GM13977 (cell line): ENCODE measurements at places on chromosomes 7 and 10.

DNA sequence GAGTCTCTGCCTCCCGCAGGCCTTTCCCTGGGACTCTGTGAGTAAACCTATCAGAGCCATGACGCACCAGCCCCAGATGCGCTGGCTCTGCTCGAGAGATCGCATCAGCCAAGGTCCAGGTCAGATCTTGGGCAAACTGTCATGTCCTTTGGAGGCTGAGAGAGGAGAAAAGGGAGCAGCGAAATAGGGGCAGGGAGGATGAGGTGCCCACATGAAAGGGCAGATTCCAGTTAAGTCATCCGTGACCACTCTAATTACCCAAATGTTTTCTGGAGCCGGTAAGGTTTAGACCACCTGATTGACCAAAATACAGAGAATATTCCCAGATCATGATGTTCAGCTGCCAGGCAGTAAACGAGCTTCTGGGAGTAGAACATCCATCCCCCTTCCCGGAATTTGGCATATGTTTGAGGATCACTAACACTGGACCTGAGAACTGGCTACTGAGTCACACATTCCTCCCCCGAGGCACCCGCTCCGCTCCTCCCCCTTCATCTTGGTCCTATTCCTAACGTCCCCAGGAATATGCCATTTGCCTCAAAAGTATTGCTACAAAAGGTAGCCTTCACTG is 88.0 kb downstream of the FGFR2 start:
- no peak for DNase-seq

DNA sequence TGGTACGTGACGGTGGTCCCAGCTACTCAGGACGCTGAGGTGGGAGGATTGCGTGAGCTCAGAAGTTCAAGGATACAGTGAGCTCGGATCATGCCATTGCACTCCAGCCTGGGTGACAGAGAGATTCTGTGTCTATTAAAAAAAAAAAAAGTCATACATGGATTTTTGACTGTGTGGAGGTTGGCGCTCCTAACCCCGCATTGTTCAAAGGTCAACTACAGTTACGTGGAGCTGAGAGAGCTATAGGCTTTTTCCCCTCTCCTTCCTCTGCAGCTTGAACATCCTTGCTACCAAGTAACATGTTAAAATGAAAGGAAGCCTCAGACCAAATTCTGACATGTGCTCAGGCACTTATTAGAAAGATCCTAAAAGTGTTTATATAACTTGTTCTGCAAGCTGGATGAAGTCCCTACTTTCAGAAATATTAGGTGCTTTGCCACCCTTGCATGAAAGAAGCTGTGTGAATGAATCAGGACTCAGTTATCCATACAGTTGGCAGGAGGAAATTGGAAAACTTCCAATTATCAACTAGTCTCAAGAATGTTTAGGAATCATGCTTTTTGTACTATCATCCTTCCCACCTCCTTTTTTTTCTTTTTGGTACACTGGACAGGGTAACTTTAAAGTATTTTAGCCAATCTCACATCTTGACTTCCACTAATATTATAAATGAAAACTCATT is 12.5 kb upstream of the ST7 start:
- no peak for DNase-seq

- DNase-seq: no peak
Observed at GRCh38 chr7:90597563-90598253, 1.6 kb downstream of the CDK14 start.

- no peak for DNase-seq
Observed at GRCh38 chr7:2937701-2938513, 93.8 kb upstream of the GNA12 start.

GRCh38 chr10:71725249-71725648 is 5.7 kb upstream of the C10orf105 start:
- DNase-seq: no peak

DNA sequence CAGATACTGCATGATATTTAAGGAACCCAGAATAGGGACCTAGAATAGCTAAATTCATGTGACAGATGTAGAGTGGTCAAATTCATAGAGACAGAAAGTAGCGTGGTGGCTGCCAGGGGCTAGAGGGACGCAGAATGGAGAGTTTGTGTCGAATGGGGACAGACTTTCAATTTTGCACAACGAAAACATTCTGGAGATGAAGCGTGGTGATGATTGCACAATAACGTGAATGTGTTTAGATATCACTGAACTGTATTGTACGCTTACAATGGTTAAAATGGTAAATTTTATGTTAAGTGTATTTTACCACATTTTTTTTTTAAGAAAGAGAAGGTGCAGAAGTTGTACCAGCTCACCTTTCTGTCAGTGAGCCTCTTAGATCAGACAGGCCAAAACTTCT is 137.8 kb upstream of the TNS3 start:
- no peak for DNase-seq

DNA sequence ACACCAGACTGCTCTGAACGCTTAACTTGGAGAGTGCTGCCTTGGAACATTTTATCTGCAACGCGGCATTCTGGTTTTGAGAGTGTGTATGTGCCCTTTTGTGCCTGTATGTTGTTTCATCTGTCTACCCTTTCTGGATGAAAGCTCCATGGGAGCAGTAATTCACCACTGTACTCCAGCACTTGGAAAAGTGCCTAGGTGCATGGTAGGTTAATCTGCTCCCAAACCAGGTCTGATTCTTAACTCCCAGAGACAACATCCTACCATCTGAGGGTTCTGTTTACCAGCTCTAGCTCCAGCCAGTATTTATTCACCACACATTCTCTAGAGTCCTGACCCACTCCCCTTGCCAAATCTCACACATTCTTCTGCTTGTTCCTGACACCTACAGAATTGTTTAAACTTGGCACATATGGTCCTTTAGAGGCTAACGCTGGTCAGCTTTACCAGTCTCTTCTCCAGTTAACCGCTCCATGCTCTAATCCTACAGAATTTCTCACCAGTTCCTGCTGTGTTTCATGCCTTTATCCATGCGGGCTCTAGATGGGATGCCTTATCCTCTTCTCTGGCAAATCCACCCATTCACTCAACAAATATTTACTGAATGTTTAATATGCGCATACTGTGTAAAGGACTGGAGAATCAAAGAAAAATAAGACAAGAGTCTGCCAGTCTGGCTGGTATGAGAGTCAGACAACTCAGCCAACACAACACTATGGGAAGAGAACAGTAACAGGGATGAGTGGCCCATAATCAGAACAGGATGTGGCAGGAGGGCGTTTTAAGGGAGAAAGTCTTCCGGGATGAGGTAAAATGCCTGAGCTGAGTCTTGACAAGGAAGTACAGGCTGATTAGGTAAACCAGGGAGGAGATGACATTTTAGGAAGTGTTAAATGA is 46.3 kb downstream of the MTPN start:
- DNase-seq: no peak

DNA sequence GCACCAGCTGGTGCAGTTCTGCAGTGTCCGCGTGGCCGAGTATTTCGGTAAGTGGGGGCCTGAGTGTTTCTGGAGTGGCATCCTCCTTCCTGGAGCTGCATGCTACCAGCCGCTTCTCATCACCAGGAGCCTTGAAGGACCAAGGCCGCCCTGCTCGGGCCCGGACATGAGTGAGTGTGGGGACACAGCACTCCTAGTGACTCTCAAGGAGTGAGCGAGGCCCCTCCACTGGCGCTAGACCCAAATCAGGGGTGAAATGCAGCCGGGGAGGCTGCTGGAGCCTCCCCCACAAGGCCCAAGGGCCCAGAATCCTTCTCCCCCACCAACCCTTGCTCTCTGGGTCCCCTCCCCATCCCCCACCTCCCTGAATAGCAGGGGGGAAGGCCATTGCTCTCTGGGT is 48.0 kb downstream of the CAMK2B start:
- no peak for DNase-seq

DNA sequence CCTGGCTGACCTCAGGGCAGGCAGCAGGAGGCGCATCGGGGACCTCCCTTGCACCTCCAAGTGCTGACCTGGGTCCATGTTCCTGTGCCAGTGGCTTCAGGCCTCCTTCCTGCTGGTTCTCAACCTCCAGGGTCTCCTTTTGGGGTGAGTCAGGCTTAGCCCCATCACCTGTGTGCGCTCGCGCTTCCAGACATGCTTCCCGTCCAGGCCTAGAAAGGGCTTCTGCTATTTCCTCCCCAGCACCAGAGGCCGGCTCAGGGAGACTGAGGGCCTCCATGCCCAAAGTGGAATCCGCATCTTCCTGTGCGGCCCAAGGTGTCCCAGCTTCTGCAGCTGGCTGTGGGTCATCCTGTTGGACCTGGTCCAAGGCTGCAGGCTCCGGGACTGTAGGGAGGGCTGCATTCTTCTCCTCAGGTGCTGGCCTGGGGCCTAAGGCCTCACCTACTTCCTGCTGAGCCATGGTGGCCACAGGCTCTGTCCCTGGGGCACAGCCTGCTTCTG is 5.9 kb downstream of the NACAD start:
- no peak for DNase-seq

DNA sequence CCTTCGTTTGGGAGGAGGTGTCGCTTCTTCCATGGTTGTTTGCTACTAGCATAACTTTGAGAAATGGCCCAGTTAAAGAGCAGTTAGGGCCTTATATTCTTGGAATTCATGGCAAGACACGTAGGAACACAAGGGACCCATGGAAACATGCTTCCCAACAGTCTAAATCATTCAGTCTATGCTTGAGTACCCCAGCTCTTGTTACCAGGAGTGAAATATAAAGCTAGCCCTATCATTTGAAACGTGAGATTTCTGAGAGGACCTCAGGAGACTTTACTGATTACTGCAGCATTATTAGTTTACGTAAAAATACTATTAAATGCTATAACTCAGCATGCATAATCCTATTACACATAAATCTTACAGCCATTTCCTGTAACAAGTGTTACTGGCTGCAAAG is 328.6 kb upstream of the CDC14C start:
- DNase-seq: no peak

GRCh38 chr10:33143160-33143728 is 185.2 kb upstream of the ITGB1 start:
- DNase-seq: no peak

DNA sequence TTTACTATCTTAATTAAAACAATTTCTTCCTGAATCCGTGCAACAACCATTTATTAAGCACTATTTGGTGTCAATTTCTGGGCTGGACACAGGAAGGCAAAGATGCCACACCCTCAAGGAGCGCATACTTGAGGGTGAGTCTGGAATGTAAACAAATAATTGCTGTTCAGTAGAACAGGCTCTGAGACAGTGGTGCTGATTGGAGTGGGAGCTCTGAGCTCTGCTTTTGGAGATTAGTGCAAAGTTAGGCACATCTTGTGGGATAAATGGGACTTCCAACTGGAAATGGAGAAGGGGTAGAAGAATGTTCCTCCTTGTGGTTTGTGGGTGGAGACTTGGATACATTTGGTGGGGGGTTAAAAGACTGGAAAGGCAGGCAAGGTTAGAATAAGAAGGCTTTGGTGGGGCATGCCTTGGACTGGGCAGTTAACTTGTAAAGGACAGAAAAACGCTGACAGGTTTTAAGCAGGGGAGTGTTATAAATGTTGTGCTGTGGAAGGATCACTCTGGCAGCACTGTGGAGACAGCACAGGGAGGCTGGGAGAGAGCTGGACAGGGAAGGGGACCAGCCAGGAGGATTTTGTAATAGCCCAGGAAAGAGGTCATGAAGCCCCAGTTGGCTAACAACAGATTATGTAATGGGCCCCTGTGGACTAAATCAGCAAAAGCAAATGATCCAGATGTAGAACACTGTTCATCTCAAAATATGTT is 80.7 kb downstream of the ZNF365 start:
- DNase-seq: no peak
